Dermis lymphatic vessel endothelial cell (primary cell): ENCODE measurements at places on chromosomes 3 and 15. TPM values are rescaled to one million over a fixed set of nuclear protein-coding genes. Genes with fewer than 3 reads are reported as not detected.

DYNLT2B gene
- total RNA-seq: 2.4 and 7.7 TPM in 2 replicates

CPN2 gene
- total RNA-seq: not detected in 2 replicates

SNX22 gene
- total RNA-seq: 0.11 and 0.17 TPM in 2 replicates

IMPG2 gene
- total RNA-seq: 0.65 and 0.69 TPM in 2 replicates

LNP1 gene
- total RNA-seq: 0.34 and 0.76 TPM in 2 replicates

ABCC5 gene
- total RNA-seq: 10.6 and 19.1 TPM in 2 replicates

IGDCC3 gene
- total RNA-seq: 0.09 TPM in 1 of 2 replicates, not detected in the other

CKMT1A gene
- not detected in 2 replicates for total RNA-seq

PP2D1 gene
- not detected in 2 replicates for total RNA-seq

TBCCD1 gene
- 15.9 and 19.3 TPM in 2 replicates for total RNA-seq

NEK10 gene
- 0.65 and 1.4 TPM in 2 replicates for total RNA-seq

SEMA3G gene
- 34.9 and 59.4 TPM in 2 replicates for total RNA-seq

TRPM1 gene
- 0.11 TPM in 1 of 2 replicates, not detected in the other for total RNA-seq

PAK6 gene
- total RNA-seq: not detected in 2 replicates

KY gene
- not detected in 2 replicates for total RNA-seq

IQCH gene
- 0.54 and 0.69 TPM in 2 replicates for total RNA-seq

RBSN gene
- total RNA-seq: 19.0 and 23.6 TPM in 2 replicates

P2RY13 gene
- total RNA-seq: not detected in 2 replicates

MEIS2 gene
- total RNA-seq: 12.2 and 21.6 TPM in 2 replicates

CCR4 gene
- total RNA-seq: not detected in 2 replicates

CFAP20DC gene
- total RNA-seq: 0.43 and 0.95 TPM in 2 replicates

CFAP100 gene
- total RNA-seq: not detected in 2 replicates

PTX3 gene
- 199 and 213 TPM in 2 replicates for total RNA-seq

LRRC31 gene
- total RNA-seq: not detected in 2 replicates

SLC12A1 gene
- not detected in 2 replicates for total RNA-seq

PLSCR2 gene
- total RNA-seq: not detected in 2 replicates

GOLGA8R gene
- total RNA-seq: 0.33 and 0.60 TPM in 2 replicates

TUSC7 gene
- total RNA-seq: not detected in 2 replicates

RARRES1 gene
- 0.98 and 2.3 TPM in 2 replicates for total RNA-seq

ZDHHC19 gene
- not detected in 2 replicates for total RNA-seq

SATB1 gene
- total RNA-seq: 3.9 and 11.7 TPM in 2 replicates

CPEB1 gene
- total RNA-seq: under 0.01 and 0.17 TPM in 2 replicates

CEP152 gene
- total RNA-seq: 1.1 and 1.6 TPM in 2 replicates

SLC12A8 gene
- 0.11 and 0.17 TPM in 2 replicates for total RNA-seq

NUP210 gene
- 0.22 and 0.43 TPM in 2 replicates for total RNA-seq

KLHL6 gene
- 0.26 and 0.33 TPM in 2 replicates for total RNA-seq

GATM gene
- total RNA-seq: 0.43 and 0.52 TPM in 2 replicates
